ENCODE measurements at places on chromosomes 6 and 20. TPM values are rescaled to one million over a fixed set of nuclear protein-coding genes. Genes with fewer than 3 reads are reported as not detected.

Gene ECT2L
- total RNA-seq = not detected

Gene BTNL2
- not detected for total RNA-seq

Gene HLA-DOB
- total RNA-seq = not detected

Gene CCN6
- not detected for total RNA-seq

Gene SLC4A11
- total RNA-seq = 0.82 TPM
